ENCODE measurements at places on chromosomes 5 and 9.

DNA sequence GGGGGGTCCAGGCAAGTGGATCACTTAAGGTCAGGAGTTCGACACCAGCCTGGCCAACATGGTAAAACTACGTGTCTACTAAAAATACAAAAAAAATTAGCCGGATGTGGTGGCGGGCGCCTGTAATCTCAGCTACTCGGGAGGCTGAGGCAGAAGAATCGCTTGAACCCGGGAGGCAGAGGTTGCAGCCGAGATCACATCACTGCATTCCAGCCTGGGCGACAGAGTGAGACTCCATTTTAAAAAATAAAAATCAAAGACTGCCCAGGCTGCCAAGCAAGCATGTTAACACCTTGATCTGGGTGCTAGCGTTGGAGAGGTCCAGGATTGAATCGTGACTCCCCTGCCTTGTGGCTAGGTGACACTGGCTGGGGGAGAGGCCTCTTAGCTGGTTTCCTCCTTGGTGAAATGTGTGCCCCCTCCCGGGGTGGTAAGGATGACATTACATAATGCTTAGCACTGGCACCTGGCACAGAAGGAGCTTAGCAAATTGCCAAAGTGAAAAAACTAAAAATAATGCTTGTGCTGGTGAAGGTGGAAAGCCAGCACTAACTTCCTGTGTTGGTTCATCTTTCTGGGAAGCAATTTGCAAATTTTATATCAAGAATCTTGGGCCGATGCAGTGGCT, 2.2 kb upstream of the CIZ1 start:
- no peak for DNase-seq

DNA sequence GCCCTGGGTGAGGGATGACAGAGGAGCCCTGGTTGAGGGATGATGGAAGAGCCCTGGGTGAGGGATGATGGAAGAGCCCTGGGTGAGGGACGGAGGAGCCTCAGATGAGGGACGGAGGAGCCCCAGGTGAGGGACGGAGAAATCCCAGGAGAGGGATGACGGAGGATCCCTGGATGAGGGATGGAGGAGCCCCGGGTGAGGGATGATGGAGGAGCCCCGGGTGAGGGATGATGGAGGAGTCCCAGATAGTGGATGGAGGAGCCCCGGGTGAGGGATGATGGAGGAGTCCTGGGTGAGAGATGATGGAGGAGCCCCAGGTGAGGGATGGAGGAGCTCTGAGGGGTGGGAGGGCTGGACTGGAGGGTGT, 10.9 kb downstream of the PHF2 start:
- no peak for DNase-seq

- DNase-seq: no peak
Measured at GRCh38 chr5:129099184-129099569, 4.6 kb downstream of the ISOC1 start.

DNA sequence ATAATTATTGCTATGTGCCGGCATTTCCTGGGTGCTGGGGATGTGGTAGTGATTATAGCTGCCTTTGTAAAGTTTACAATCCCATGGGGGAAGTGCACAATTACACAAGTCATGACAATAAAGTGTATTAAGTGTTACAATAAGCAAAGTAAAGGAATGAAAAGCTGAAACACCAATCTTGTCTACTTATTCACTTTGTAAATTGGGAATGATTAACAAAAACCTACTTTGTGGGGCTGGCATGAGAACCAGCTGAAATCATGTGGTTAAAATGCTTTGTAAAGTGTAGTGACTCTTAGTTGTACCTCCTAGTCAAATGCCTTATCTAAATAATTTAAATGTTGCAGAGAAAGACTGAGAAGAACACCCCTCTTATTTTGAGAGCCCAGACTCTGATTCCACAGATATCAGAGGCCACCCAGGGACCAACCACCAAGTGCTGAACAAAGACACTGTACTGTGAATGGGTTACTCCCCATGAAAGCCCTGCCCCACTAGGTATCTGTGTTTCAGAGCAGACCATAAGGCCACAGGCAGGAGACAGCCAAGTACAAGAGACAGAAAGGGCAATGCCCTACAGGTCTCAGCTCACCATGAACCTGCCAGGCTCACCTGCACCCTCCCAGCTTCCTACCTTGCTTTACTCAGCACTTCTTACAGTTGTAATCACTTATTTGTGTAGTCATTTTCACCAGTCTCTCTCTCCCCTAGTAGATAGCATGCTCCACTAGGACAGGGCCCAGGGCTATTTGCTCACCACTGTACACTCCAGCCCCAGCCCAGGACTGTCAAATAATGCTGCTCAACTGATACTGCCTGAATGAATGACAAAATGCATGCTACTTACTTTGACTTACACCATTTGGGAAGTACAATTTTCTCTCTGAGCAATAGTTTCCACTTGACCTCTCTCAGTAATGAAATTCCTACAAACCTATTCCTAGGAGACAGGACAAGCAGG, 101.6 kb upstream of the APC start:
- DNase-seq: no peak

DNA sequence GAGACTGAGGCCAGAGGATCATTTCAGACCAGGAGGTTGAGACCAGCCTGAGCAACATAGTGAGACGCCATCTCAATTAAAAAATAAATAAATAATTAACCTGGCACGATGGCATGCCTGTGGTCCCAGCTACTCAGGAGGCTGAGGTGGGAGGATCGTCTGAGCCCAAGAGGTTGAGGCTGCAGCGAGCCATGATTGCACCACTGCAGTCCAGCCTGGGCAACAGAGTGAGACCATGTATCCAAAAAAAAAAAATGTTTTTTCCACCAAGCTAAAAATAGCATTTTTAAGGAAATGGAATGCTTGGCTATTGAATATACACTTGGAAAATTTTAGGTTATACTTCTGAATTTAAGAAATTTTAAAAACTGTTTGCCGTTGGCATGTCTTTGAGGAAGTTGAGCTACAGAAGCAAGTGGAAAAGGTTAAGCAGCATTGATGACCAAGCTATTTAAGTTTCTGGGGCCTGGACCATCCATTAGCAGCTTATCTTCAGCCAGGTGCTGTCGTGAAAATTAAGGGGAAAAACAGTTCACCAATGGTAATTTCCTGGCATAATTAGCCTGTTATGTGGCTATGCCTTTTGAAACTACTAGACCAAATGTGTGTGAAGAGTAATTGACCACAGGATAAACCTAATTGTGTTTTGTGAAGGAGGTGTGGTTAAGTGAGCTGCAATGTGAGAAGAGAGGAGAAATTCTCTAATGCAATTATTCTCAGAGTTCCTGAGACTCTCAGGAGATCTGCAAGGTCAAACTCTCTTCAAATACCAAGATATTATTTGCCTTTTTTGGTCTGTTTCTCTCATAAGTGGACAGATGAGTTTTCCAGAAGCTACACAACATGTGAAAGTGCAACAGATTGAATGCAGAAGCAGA, 21.0 kb downstream of the F2R start:
- DNase-seq: no peak

GRCh38 chr9:82334286-82334685, 345.7 kb downstream of the SPATA31D1 start:
- DNase-seq: no peak

GRCh38 chr5:124309241-124309980, 437.0 kb downstream of the ZNF608 start:
- no peak for DNase-seq

Data from esophagus squamous epithelium (tissue), 5 donors.